ENCODE measurements at places on chromosomes 5 and 9.

GRCh38 chr5:19547640-19548039 is 440.4 kb downstream of the CDH18 start:
- no peak for DNase-seq

DNA sequence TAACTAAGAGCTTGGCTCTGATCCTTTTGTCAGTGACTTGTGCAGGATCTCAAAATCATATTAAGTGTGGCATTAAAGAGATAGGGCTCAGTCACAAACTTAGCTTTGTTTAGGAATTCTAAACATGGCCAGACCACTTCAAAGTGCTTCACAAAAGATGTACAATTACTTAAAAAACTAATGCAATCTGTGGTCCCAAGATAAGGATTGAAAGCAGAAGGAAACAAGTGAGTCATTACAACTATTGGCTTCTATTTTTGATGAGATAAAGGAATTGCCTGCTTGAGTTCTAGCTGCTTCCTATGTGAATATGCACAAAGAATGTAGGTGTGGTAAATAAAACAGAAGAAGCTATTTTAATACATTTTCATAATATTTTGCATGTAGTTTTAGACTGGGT is 44.9 kb upstream of the SLC12A2 start:
- DNase-seq = no peak

DNA sequence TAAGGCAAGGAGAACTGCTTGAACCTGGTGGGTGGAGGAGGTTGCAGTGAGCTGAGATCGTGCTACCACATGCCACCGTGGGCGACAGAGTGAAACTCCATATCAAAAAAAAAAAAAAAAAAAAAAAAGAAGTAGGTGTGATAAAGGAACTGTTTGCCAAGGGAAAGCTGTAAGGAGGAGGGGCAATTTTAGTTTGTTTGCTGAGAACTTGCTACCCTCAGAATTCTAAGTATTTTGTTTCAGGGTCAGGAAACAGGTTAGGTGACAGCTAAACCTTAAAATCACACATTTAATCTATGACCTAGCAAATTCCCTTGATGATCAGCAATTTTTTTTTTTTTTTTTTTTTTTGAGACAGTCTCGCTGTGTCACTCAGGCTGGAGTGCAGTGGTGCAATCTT is 7.2 kb upstream of the ARRDC3 start:
- DNase-seq = no peak

GRCh38 chr9:13576101-13576500 is 296.6 kb upstream of the MPDZ start:
- DNase-seq = no peak

GRCh38 chr5:34695275-34696027 is 39.3 kb downstream of the RAI14 start:
- no peak for DNase-seq

- no peak for DNase-seq
Measured at GRCh38 chr9:132996526-132996925, 18.0 kb downstream of the GFI1B start.

- DNase-seq = no peak
Measured at GRCh38 chr9:71136696-71137095, 15.3 kb upstream of the TRPM3 start.

DNA sequence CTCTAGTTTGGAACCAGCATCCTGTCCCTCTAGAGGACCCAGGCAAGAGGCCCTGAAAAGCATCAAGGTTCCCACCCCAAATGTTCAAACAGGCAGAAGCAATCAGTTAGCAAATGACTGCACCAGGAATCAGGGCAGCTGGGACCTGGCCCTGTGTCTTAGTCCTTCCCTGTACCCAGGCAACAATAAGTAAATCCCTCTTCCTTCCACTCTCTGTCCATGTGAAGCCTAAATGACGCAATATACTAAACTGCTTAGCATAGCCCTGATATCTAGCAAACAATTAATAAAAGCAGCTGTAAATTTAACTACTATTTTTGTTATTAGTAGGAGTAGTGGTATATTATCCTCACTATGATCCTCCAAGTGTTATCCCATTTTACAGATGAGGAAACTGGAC is 13.2 kb upstream of the ADRA1B start:
- no peak for DNase-seq

- no peak for DNase-seq
Measured at GRCh38 chr9:99237356-99237755, 15.3 kb downstream of the SEC61B start.

DNA sequence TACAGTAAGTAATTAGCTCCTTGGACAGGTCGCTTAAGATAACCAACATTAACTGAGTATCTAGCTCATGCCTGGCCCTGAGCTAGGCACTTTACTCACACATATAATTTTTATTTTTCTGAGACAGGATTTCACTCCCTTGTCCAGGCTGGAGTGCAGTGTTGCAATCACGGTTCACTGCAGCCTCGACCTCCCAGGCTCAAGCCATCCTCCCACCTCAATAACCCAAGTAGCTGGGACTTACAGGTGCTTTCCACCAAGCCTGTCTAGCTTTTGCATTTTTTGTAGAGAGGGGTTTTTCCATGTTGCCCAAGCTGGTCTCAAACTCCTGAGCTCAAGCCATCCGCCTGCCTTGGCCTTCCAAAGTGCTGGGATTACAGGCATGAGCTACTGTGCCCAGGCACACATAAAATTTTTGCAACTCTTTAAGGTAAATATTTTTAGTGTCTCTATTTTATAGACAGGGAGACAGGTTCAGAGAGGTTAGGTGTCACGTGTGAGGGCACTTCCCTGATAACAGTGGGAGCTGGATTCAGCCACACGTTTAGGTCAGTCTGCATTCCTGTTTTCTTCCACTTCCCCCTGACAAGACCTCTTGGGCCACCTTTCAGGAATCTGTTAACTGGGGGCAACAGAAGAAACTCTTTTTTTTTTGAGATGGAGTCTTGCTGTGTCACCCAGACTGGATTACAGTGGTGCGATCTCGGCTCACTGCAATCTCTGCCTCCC is 18.2 kb downstream of the HBEGF start:
- DNase-seq = no peak

DNA sequence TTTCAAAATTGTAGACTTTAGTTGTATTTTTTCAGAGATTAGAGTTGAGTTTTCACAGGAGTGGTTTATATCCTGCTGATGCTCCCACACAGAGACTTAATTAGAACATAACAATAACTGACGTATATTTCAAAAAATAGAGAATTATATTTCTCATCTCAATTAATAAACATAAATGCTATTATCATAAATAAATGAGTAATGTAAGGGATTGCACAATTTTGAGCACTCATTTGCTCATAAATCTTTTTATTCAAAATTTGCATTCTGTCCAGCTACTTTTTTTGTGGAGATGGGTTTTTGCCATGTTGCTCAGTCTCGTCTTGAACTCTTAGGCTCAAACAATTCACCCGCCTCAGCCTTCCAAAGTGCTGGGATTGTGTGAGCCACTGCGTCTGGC is 515.7 kb upstream of the RORB start:
- DNase-seq = no peak

DNA sequence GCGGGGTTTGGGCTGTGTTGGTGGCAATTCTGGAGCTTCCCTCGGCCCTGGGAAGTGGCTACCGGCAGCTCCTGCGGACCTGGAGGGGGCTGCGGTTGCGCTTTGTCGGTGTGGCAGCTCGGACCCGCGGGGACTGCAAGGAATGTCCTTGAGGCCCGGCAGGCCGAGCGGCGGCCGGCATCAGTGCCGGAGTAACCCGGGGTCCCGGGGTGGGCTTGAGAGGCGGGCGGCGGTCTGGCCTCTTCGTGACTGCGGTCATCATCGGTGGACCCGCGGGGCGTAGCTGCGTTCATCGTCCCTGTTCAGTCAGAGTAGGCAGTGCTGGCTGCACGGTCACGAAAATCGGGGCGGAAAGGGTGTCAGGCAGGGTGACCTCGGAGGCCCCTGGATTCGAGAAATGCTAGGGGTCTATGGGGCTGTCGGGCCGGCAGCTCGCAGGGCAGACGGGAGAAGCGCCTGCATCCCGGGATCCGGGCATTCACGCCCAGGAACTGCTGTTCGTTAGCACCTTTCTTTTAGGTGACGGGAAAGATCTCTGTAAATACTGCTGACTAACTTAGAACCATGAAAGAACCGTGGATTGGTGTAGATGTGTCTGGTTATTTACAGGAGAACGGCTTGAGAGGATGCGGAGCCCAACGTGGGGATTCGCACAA is 474 bp downstream of the HMGCR start:
- peak; percentile 25 for DNase-seq

GRCh38 chr5:103624035-103624480 is 61.5 kb upstream of the NUDT12 start:
- DNase-seq = no peak

GRCh38 chr5:76657091-76657490 is 33.9 kb upstream of the F2RL2 start:
- DNase-seq = no peak

DNA sequence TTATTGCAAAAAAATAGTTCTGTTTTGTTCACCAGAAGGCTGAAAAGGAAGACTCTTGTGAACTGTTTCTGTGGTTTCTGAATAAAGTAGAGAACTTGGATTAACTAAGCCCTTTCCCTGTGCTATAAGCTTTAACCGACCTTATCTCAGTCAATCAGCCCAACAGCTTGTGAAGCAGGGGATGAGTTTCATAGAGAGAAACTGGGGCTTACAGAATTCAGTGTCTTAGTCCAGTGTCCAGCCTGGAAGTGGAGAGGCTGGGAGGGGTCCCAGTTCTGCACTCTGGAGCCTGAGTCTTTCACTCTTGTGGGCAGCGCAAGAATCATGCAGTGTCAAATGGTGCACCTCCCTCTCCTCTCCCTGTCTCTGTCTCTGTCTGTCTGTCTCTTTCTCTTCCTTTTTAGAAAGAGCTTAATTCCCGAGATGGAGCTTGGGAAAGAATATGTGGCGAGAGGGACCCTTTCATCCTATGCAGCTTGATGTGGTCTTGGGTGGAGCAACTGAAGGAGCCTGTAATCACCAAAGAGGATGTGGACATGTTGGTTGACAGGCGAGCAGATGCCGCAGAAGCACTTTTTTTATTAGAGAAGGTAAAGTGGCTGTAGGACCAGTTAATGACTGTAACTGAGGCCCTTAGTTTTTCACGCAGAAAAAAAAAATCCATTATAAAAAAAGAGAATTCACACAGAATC is 17.0 kb downstream of the PTPDC1 start:
- DNase-seq = no peak

DNA sequence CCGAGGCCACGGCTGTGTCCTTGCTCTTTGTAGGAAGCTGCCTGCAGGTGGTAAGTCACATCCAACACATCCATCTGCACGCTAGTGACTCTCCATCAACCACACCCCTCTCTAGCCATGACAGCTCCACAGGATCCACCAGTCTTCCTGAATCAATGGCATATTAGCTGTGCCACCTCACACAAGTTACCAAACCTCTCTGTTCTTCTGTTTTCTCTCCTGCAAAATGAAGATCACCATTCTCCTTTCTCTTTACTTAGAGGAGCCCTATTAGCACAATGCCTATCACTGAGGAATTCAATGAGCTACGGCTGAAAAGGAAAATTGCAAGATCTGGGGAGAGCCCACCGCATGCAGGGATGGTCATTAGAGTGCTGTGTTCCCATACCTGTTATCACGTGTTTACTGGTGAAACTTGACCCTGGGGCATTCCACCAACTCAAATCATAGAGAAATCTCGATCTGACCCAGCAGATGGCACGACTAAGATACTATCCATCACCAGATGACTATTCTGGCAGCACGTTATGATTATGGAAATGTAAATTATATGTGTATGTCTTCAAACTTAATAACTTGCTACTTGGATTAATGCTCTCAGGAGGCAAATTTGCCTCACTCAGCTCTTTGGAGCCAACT is 20.9 kb downstream of the WHRN start:
- no peak for DNase-seq

DNA sequence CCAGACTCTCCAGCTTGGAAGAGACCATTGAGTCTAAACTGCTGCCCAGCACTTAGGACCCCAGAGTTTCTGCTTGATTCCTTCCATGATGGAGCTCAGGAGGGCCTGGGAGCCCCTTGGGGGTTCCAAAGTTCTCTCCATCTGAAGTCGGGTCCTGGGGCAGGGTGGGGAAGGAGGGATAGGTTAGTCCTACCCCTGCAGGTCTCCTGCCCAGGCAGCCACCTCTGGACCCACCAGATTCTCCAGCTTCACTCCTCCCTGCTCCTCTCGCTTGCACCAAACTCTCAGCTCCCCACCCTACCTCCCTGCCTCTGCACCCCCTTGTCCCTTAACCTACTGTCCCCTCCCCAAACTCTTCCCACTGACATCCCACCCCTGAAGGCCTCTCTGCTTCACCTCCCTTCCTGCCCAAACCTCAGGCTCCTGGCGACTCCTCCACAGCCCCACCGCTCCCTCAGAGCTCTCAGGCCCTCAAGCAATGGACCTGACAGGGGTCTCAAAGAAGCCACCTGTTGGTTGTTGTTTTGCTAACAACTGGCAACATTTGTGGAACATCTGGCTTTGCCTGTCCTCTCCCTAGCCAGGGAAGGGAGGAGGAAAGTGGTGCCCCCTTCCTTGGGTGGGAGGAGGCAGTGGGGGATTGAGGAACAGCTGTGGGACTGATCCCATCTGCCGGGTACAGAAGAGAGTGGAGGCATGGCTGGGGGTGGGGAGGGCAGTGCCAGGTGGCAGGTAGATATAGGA is 137.5 kb downstream of the RGS3 start:
- no peak for DNase-seq

DNA sequence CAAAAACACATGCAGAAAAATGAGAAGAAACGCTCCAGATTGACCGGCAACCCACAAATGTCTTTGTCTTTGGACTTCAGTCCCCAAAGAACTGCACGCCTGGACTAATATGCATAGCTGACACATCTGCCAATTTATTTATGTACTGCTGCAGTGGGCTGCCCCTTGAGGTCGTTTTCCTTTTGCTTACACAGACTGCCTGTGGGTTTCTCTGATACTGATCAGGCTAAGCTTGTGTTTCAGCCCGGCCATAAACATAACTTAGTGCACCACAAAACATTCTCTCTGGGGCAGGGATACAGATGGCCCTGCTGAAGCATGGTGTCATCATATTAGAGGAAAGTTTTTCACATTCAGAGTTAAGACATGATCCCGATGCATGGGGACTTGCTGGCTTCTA is 75.4 kb downstream of the NUDT12 start:
- no peak for DNase-seq

DNA sequence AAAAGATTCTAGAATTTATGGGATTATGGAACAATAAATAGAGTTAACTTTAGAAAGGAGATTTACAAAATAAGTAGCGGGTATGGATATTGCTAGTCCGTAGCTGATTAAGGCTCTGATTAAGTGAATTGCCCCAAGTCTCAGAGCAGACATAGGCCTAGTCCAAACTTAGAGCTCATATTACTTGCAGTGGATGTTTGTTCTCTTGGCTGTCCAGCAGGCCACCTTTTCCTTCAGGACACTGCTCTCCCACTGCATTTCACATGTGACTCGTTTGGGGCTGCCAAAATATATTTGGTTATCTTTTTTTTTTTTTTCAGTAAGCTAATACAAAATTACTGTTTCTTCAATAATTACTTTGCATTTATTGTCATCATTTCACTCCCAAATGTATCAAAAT is 76.6 kb downstream of the ARRDC3 start:
- DNase-seq = no peak

DNA sequence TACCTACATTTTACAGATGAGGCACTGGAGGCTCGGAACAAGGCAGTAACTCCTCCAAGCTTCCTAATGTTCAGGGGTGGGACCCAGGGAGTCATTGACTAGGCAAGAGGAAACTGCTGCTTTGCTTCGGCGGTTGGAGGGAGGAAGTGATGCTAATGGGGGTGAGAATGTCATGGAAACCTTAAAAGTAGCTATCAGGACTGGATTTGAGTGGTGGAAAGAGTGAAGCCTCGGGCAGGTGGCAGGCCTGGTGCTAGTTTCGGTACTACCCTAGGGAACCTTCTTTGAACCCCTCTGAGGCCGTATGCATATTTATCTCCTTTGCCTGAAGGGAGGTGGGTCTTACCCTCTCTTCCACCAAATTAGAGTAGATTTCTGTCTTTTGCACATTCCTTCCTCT is 1.6 kb downstream of the BSPRY start:
- DNase-seq = peak; percentile 37

GRCh38 chr9:16864649-16865434 is 5.6 kb downstream of the BNC2 start:
- no peak for DNase-seq
